Pancreas (tissue), 10 donors: ENCODE measurements at places on chromosomes 5 and 9. TPM values are rescaled to one million over a fixed set of nuclear protein-coding genes. Genes with fewer than 3 reads are reported as not detected.

DNA sequence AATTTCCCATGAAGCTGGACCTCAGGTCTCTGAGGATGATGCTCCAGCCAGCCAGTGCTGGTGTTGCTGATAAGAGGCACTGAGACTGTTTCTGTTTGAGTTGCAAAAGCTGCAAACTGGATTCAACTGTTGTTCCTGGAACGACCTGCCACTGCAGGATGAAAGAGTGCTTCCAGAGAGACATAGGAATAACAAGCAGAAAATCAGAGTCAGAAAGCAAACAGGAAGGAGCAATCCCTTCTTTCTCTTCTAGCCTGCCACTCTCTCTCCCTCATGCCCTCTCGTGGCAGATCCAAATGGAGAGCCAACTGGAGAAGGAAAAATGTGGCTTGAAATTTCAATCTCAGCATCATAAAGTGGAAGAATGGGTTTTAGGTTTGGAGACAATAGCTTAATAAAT lies 110.4 kb downstream of the STARD4 start:
- DNase-seq = no peak

DNA sequence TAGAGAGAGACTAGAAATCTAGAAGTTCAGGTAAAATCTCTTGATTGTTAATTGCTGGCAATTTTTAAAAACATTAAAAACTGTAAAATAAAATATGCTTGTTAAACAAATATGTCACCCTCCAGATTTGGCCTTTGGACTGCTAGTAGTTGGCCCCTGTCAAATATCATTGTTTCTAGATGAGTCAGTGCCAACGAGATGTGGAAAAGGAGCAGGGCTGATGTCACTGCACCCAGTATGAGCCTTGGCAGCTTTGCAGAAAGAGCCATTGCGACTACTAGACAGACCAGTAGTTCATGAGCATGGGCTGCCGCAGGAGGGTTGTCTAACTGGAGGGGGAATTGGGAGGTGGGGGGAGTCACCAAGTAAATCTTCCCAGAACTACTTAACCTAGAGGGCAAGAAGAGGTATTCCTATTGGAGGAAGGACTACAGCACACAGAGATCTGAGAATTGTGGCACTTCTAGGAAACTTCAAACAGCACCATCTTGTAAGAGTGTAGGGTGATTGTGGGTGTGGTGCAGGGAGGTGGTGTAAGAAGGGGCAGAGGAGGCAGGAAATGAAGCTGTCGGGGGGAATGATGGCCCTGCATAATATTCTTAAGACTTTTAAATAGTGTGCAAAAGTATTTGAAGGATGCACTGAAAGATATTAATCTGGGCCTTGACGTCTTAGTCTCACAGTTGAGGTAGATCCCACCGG lies 7.1 kb upstream of the DOCK2 start:
- DNase-seq = no peak

The PCDHB9 gene
- polyA plus RNA-seq = 1.2 TPM

The SH3PXD2B gene
- polyA plus RNA-seq = 4.3 TPM

The KDM4C gene
- polyA plus RNA-seq = 10.5 TPM

- DNase-seq = no peak
Observed at GRCh38 chr9:85246541-85246940, 495.2 kb downstream of the AGTPBP1 start.

DNA sequence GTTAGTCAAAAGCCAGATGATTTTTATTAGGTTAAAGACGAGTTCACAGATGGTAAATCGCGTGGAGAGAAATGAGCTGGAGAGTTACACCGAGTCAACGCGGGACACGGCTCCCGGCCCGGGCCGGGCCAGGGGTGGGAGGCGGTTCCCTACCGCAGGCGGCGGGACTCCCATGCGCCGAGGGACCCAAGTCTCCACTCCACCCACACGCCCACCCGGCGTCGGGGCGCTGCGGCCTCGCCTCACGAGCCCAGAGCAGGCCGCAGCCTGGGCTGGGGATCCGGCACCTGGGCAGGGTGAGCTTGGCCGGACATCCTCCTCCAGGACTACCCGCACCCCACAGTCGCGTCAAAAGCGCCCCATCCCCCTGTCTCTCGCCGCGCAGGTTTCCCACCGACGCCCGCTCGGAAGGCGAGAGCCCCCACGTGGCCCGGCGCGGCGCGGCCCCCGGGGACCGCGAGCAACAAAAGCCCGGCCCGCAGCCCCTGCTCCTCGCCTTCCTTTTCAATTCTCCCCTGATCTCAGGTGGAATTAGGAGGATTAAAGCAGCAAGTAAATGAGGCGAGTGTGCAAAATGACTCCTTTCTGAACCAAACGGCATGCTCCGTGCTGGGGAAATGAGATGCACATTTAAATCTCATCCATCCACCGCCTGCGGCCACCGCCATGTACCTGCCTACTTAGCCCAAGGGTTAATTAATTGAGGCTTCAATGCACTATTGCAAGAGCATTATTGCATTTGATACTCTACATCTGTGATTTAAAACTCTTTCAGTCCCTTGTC lies 196.5 kb upstream of the TBCA start:
- no peak for DNase-seq

DNA sequence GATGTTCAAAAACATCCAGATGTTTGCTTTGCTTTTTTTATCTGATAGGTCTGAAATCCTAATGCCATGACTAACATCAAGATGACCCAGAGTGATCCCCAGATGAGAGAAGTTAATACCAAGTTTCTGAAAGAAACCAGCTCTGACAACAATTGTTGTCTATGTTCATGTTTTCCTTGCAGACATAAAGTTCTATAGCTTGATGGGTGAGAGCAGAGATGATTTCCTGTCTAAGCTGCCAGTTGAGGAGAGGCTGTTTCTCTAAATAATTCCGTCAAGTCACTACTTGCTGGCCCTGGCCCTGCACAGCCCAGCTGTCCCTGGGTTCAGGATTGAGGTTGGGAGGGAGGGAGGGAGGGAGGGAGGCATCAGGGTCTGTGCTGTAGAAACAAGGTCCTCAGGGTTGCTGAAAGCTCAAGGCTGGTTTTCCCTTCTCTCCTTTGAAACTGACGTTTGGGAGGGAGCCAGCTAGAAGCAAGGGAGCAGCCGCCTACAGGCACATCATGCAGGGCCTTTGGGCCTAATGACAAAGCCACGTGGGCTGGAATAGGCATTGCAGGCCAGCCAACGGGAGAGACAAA lies 3.9 kb downstream of the SPARC start:
- no peak for DNase-seq

DNA sequence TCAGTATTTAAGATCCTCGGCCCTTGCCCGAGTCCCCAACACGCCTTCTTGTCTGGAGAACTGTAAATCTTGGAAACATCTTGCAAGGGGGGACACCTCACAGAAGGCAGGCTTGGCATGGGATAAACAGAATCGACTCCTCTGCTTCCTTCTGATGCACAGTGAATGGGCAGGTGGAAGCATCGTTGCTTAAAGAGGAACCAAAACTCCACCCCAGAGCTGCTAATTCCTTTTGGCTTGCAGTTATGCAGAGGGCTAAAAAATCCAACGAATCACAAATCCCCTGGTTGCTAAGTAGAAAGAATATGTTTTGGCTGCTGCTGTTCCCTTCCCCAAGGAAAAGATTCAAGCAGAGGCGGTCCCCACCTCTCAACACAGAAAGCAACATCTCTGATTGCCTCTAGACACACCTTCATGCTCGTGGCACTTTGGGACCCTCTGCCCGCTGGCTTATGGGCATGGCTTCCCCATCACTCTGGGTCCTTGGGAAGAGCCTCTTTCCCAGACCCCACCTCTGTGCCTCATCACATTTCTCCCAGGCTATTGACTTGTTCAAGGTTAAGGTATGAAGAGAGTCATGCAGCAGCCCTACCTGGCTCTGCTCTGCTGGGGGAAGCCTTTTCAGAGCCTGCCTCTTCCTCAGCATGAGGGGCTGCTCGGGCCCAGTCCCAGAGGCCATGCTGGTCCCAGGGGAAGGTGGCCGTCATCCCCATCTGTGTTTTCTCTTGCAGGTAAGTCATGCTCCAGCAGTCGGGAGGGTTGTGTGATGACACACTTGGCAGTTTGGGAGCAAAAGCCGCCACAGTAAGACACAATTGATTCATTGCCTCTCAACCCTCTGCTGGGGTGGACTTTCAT lies 137.1 kb downstream of the KCNIP1 start:
- DNase-seq = no peak

- DNase-seq = no peak
Observed at GRCh38 chr9:70030156-70030555, 13.5 kb upstream of the MAMDC2 start.

The PCDHA3 gene
- 1.2 TPM for polyA plus RNA-seq

DNA sequence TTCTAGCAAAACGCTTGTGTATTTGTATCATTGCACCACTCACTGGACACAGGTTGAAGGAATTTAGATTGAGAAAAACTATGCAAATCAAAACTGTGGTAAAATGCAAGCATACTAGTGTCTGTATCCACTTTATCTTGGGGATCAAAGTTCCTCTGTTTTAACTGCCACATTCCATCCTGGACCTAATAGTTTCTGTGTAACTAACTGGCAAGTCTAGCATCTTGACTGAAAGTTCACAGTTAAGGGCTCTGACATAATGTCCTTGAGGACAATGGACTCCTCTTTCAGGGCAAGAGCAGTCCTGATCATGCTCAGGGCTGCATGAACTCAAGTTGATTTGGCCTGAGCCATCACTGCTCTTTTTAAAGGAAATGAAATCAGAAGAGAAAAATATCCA lies 30.7 kb downstream of the NFIB start:
- no peak for DNase-seq
